ENCODE measurements at places on chromosomes 1 and 21.

DNA sequence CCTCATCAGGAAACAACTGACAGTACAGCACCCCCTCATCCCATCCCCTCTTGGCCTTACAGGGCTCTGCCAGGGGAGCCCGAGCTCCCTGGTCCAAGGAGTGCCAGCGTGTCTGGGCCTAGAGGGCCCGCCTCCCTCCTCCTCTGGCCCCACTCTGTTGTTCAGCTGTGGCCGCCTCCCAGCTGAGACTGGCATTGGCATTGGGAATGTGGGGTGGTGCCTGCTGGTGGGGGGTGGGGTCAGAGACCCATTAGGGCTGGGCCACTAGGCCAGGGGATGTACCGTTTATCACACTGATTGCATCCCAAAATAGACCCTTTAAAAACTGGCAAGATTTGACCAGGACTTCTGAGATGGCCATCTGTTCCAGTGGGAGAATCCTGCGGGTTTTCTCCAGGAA lies 1.4 kb downstream of the LDLRAP1 start:
- no peak for DNase-seq

DNA sequence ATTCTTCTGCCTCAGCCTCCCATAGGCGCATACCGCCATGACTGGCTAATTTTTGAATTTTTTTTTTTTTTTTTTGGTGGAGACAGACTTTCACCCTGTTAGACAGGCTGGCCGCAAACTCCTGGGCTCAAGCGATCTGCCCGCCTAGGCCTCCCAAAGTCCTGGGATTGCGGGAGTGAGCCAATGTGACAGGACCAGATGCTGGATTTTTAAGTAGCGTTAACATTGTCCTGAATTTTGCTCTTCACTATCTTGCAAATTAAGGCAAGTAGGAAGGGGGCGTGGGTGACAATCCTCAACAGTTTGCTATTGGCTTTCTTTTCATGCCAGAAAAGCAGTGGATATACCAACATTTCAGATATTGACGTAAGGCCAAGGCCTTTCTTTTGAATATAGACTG lies 49.7 kb upstream of the TSNAX start:
- no peak for DNase-seq

- no peak for DNase-seq
Measured at GRCh38 chr1:203701606-203702005, 63.4 kb upstream of the LAX1 start.

GRCh38 chr21:34965200-34966174 lies 83.6 kb downstream of the RUNX1 start:
- peak; percentile 28 for DNase-seq

DNA sequence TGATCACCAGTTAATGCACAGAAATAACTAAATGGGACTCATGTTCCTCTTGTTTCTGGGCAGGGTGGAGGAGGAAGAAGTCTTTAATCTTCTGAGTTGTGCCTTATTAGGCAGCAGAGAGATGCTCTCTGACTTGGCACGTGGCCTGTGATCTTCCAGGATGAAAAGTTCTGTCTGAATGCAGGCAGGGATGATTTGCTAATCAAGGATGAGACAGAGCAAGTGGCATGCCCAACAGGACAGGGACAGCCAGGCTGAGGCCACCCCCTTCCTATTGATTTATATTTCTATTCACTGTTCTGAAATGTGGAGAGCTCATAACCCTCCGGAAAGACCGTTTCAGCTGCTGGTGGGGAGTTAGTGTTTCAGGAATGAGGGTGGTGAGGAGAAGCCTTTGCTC lies 477.8 kb upstream of the CAMK1G start:
- DNase-seq = no peak

DNA sequence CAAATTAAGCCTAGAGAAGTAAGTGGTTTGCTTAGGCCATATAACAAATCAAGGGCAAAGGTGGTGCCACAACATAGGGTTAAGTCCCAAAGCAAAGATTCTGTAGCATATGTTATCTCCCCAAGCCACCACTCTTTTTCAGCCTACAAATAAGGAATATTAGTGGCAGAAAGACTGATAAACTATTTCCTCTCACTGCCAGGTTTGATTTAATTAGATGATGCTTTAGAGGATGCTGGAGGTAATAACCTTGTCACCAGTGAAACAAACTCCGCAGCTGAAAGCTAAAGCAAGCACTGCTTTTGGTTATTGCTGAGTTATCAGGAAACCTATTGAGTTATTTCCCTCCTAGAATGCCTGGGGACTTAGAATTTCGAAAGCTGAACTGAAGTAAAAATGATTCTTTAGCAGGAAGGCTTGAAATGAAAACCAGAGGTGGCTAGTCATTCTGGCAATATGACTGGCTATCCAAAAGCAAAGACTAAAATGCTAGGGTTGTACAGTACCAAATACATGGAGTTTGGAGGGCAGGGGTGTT lies 145.2 kb downstream of the SYT2 start:
- no peak for DNase-seq

- no peak for DNase-seq
Measured at GRCh38 chr1:89708751-89709375, 75.9 kb downstream of the LRRC8C start.

GRCh38 chr1:35715568-35716002 lies 3.1 kb downstream of the C1orf216 start:
- DNase-seq = no peak

DNA sequence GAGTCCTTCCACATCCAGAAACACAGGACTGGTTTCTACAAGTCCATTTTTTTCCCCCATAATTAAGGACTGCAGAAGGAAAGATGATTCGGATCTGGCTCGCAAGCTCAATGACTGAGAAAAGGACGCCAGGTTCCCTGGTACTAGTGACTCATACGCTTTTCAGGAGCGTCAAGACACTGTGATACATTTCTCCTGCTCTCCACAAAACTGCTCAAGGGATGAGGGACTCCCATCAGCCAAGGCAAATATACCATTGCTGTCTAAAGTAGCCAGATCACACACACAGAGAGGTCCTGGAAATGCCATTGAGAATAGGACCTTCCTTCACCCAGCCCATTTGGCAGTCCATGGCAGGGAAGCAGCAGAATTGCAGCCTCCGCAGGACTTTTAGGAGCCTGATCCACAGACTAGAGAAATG lies 253.6 kb upstream of the IRF2BP2 start:
- DNase-seq = no peak

DNA sequence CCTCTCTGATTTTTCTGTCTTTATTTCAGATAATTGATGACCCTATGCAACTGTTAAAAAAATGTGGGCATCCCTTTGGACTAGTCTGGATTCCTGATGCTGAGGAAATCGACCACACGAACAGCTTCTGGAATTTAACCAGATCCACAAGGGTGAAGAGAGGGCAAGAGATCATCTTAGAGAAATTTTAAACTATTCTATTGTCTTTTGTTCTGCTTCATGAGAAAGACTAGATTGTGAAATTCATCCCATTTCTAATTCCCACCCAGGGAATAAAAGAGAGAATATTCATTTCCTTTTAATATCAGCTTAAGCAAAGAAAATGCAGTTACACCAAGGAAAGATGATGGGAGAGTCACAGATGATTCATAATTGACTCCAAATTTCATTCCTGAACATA lies 71.8 kb downstream of the DUSP10 start:
- DNase-seq = peak; percentile 77

DNA sequence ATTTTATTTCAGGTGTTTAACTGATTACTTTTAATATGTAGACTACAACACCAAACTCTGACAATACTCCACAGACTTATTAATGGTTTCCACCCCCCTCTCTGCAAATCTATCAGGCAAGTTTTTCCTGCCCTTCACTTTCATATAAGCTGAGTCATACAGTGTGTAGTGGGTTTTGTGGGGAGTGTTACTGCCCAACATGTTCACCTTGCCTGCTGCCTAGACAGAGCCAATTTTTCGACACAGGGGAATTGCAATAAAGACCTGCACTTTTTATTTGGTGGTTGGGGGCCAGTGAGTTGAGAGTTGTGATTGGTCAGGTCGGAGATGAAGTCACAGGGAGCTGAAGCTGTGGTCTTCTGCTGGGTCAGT lies 119.7 kb downstream of the PPIAL4G start:
- no peak for DNase-seq

- no peak for DNase-seq
Measured at GRCh38 chr1:202702088-202702487, 8.2 kb downstream of the SYT2 start.
